ENCODE measurements at places on chromosomes 2 and 18.

GRCh38 chr2:134306521-134306920, 52.6 kb downstream of the MGAT5 start:
- DNase-seq, result no peak

GRCh38 chr2:109300582-109300981, 171.6 kb downstream of the SH3RF3 start:
- no peak for DNase-seq

DNA sequence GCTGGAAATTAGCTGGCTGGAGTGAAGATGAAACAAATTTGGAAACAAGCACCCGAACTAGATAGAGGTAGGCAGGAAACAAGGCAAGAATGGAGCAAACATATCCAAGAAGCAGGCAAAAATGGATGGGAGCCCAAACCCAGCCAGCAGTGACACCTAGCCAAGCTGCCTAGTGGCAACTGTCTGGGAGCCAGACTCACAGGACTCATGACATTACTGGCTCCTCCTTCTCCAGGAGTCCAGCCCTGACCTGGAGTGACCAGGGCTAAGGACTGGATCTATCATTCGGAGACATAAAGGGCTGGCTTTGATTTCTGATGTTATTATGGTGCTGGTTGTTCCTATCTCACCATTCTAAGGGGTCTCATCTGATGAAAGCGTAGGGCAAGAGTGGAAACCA, 21.3 kb upstream of the ALK start:
- DNase-seq, result no peak

- peak; percentile 19 for DNase-seq
These were observed 7.9 kb downstream of the NEDD4L start for GRCh38 chr18:58051765-58052460.

DNA sequence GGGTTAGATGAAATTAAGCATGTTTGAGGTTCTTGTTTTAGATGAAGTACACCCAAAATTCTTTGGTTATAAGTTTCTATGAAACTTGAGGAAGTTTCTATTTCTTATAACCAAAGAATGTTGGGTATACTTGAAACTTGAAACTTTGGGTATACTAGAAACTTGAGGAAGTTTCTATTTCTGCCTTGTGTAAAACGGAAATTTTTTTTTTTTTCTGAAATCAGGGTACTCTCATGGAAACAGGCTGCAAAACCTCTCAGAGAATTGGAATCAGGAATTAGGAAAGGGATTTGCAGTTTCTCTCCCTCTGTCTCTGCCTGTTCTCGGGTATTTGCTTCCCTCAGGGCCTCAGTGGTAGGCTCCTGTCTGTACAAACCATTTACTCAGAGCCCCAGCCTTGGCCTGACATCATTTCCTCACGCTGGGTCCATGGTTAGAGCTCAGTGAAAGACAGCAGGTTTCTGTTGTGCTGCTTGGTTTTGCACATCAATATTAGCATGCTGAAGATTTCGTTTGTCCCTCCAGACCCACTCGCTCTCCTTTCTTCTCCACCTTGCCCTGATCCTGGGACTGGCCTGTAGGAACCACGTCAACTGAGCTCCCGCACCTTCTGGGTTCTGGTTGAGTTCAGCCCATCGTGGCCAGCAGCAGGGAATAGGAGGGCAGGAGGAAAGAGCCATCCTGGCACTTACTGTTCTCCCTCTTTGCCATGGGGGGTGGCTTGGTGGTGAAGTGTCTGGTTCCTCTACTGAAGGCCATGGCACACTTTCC, 106.4 kb downstream of the POLR1A start:
- peak; percentile 40 for DNase-seq

GRCh38 chr18:55455938-55456337, 132.1 kb downstream of the TCF4 start:
- no peak for DNase-seq

DNA sequence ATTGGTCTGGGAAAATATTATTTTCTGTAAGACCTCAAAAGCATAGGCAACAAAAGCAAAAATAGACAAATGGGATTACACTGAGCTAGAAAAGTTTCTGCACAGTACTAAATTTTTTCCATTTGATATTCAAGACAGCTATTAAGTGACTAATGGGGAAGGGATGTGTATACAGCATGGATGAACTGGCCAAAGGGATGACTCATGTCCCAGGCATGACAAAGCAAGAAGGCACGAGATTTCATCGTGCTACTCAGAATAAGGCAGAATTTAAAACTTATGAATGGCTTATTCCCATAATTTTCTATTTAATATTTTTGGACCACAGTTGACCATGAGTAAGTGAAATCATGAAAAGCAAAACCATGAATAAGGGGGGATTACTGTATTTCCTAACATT, 1250.1 kb upstream of the GYPC start:
- DNase-seq, result peak; percentile 71

GRCh38 chr2:39469807-39470206, 32.7 kb upstream of the MAP4K3 start:
- DNase-seq, result peak; percentile 48

DNA sequence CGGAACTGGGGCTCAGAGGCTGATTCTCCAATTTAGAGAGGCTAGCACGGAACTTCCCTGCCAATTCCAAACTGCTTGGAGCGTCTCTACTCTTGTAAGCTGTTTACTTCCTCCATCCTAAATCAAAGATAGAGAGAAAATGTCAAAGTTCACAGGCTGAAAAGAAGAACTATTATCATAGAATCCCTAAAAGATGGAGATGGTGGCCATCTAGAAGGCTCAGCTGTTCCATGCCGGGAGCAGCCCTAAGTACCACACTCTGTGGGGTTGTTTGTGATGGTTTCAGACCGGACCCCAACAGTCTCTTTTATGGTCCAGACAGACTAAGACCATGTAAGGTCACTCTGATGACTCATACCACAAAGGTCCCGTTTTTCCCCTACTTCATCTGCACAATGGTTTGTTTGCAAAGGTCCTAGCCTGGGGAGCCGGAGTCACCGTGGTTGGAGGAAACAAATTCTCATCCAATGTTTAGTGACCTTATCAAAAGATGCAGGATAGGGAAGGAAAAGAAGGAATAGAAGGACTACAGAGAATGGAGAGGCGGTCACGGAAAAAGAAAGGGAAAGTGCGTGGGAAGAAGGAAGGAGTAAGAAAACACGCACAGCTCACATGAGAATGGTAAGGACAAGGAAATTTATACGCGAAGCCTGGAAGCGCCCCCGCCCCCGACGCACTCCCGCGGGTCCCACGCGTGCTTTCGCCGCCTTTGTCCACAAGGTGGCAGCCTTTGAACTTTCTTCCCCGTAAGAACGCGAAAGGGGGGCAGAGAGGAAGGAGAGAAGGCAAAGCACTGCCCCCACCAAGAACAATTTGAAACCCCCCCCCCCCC, 453 bp upstream of the ANTXR1 start:
- peak; percentile 88 for DNase-seq

DNA sequence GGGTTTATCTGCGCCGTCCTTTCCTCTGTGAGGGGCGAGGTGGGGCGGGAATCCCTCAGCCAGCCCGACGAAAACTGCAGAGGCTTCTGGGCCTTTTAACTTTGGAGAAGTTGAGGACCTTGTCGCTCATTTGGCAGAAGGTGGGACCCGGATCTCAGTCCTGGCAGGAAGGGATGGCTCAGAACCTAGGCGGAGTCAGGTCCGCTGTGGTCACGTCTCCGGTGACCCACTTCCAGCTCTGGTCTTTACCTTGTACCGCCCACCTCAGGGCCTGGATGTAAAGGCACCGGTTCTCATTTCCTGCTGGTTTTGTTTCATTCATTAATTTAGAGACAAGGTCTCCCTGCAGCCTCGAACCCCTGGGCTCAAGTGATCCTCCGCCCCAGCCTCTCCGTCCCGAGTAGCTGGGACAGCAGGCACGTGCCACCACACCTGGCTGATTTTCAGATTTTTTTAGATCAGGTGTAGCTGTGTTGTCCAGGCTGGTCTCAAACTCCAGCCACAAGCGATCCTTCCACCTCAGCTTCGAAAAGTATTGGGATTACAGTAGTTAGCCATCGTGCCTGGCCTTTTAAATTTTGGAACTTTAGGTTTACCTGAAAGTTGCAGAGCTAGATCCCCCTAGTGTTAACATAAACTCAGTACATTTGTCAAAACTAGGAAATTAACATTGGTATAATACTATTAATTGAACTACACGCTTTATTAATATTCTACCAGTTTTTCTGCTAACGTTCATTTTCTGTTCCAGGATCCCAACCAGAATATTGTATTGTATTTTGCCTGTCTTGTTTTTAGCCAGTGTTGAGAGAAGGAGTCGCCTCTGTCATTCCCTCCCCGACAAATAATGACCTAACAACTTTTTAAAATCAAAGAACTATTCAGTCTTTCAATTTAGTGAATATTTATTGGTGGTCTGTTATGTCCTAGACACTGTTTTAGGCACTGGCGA, 852 bp downstream of the POLI start:
- peak; percentile 28 for DNase-seq

GRCh38 chr2:105725388-105725787, 19.3 kb upstream of the NCK2 start:
- no peak for DNase-seq

DNA sequence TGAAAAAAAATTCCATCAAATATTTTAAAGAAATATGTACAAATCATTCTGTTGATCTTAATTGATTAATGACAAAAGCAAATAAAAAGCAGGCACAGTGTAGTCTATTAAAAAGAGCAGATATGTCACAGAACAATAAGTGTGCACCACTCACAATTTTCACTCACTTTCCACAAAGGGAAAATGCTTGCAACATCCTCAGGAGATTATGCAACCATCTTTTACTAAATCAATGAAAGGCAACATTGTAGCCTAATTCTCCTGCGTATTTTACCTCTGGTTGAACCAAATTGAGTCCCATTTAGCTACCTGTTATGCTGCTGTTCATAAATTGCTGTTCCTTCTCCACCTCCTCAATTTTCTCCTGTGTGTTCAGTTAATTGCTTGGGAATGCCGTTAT, 1346.8 kb upstream of the PIK3C3 start:
- DNase-seq, result no peak

DNA sequence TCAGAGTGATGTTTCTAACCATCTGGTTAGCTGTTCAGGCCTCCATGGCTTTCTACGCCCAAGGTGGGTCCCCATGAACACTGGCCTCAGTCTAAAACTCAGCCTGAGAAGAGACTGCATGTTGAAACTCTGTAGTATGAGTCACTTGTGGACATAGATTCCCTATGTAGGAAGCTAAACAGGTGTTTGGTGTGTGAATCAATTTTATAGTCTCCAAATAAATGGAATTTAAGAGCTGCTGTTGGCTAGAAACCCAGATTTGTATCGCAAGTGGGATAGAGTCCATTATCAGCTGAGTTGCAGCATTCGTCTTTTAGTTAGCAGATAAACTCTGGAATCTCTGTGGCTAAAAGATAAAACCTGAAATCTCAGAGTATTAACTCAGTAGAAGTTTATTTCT, 131.4 kb downstream of the KCNS3 start:
- DNase-seq, result no peak

DNA sequence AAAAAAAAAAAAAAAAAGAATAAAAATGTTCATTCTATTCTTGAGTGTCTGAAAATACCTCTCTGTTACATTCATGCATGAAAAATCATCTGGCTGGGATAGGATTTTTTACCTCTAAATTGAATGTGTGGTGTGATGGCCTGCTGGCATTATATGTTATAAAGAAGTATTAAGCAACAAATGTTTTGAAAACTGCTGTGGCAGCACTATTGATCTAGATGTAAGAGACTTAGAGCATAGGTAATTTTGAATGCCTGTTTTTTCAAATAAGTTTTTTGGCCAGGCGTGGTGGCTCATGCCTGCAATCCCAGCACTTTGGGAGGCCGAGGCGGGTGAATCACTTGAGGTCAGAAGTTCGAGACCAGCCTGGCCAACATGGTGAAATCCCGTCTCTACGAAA, 147.0 kb upstream of the LINC00305 start:
- DNase-seq, result no peak

GRCh38 chr2:128941751-128942150, 623.1 kb upstream of the HS6ST1 start:
- DNase-seq, result no peak

GRCh38 chr2:159600752-159601151, 15.6 kb downstream of the BAZ2B start:
- DNase-seq, result peak; percentile 52

- DNase-seq, result no peak
These were observed 96.7 kb upstream of the ACAA2 start for GRCh38 chr18:49910019-49910418.

DNA sequence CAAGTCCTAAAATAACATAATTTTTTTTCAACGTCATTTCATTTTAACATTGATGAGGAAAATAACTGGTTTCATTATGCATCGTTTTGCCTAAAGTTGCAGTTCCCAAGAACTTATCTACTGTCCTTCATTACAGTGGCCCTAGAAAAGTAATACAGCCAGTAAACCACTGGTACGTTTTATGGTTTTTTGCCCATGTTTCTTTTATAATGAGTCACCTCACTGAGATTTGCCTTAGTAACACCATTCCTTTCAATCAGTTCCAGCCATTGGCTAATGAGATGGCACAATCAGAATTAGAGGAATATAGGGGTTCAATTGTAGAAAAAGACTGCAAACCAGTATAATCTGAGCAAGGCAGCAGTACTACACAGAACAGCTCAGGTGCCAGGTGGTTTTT, 422.6 kb upstream of the LYPD1 start:
- no peak for DNase-seq

DNA sequence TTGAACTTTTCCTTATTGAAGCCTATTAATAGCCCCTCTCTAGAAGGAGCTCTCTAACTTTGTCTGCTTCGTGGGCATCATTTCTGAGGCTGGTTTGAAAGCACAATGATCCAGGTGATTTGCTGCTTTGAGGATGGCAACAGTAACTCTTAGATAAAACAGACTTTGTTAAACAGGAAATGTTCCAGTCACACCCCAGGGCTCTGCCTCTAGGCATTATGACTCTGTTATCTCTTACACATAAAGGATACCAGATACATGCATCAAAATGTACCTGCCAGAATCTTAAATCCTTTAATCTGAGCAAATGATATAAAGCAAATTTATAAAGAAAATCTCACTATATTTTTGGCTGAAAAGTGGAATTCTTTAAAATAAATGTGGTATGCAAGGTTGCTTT, 52.3 kb downstream of the GAD1 start:
- no peak for DNase-seq

- no peak for DNase-seq
These were observed 1.9 kb upstream of the EMX1 start for GRCh38 chr2:72915320-72915906.

GRCh38 chr2:233565685-233566140, 869 bp downstream of the USP40 start:
- DNase-seq, result no peak

DNA sequence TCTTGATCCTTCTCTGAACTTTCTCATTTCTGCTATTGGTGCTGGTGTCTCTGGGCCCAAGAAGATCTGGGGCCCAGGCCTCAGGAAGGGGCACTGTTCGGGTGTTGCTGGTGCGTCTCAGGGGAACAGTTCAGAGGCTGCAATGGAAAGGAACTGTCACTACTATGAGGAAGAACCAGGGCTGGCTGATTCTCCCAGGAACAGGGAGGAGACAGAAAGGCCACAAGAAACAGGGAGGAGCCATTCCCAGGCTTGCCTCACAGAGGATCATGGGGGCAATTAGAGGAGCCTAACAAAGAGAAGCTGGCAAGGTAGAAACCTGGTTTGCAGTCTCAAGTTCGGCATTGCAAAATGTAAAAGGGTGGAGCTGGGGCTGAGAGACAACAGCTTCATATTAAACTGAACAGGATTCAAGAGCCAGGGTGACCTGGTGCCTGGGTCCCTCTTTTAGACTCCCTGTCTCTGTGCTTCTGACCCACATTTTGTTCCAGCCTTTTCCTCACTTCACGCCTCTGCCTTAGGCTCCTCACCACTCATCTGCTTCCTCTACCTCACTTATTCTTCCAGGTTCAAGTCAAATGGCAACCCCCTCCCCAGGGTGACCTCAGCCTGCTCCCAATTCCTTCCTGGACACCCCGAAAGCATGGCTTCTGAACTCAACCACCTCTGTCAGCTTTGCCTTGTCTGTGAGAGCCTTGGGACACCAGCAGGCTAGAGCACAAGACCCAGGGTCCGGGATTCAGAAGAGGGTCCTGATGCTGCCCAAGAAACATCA, 58.4 kb downstream of the GYPC start:
- DNase-seq, result no peak

Data from foreskin fibroblast (primary cell).